RPMI8226 (cell line): ENCODE measurements at places on chromosomes 2 and 18.

DNA sequence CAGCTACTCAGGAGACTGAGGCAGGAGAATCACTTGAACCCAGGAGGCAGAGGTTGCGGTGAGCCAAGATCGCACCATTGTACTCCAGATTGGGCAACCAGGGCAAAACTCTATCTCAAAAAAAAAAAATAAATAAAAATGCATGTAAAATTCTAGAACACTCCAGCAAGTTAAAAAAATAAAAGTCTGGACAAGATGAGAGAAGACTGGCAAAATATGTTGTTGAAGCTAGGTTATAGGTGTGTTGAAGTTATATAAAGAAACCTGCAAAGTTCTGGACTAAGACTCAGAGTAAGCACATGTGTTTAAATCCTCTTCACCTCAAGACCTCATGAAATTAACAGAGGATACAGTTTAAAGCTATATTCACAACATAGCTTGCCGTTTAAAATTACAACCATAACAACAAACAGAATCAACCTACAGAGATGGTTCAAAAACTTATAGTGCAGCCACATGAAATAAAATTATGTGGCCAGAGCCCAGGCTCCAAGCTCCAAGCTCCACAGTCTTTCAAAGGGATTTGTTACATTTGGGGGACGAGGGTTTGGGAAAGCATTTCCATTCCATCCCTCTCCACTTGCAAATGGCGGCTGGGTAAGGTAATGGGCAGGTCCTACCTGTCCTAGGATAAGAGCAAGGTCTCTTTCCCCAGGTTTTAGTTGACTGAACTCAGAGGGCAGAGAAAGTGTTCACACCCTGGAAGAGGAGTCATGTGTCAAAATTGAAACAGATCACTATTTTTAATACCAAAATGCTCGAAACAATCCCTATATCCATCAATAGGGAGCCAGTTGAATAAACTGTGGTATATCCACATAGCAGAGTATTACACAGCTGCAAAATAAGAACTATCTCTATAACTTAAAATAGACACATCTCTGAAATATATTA lies 59.9 kb upstream of the MYCN start:
- DNase-seq = no peak

- DNase-seq = no peak
These were observed 35.6 kb upstream of the DYNC2LI1 start for GRCh38 chr2:43738257-43738656.

DNA sequence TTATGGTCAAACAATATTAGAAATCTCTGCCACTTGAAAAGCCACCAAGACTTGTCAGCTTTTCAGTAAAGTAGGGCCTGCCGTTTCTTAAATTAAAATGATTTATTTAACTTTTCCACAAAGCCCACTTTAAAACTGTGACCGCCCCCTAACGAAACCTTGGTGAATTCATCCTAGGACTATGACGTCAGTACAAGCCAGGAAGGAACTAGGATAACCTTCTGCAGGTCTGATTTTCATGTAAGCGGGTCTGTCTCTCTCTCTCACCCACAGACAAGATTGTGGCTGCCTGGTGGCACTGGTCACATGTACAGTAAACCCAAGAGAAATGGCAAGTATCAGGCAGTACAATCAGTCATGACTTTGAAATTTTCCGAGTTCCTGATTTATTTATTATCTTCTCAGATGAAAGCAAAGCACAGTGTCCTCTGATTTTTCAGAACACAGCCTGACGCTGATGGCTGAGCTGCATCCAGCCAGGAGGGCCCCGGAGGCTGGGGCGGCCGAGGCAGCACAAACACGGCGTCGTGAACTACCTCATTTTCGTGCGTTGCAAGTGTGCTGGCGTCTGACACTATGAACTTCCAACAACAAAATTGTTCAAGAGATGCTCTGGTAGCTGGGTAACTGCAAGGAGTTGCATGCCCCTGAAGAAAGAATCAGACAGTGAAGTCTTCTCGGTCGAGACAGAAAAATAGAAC lies 18.9 kb downstream of the SALL3 start:
- DNase-seq = no peak

DNA sequence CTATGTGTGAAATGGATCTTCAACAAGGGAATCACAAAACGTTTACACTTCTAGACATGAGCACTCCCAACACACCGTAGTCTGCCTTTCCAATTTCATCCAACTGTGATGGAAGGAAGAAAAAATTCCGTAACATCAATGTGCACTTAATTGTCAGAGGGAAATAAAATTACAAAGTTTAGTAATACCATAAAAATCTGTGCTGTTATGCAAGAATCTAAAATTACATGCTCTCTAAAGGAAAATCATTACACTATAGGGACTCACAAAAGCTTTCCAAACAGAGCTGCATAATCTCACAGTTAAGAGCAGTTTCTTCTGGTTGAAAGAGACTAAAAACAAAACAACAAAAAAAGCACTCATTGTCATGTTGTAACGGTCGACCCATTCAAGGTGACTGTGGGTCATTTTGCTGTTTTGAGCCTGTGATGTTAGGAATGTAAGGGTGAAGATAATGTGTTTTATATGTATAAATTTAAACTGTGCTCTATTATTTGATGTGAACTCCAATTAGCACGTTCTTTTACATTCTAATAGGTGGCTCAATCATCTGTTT lies 698.0 kb downstream of the TDRD15 start:
- DNase-seq = no peak

GRCh38 chr2:189411860-189412259 lies 29.4 kb upstream of the WDR75 start:
- no peak for DNase-seq

DNA sequence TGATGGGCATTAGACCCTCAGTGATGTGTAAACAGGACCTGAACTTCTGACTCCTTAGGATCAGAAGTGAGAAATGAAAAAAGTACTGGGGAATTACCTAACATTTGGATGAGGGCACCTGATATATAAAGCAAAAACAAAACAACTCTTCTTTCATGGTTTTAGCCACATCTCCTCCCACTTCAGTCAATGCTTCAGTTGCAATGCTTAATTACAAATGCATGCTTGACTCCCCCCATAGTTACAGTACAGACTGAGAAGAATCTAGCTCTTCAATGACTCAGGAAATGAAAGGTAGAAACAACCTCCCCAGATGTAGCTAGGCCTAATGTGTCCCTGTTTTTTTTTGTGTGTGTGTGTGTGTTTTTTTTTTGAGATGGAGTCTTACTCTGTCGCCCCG lies 276.8 kb upstream of the POU3F3 start:
- no peak for DNase-seq

GRCh38 chr2:227853204-227853629 lies 18.2 kb upstream of the DAW1 start:
- no peak for DNase-seq

GRCh38 chr2:135948141-135948540 lies 37.3 kb downstream of the DARS1 start:
- DNase-seq = no peak
